ENCODE measurements at places on chromosomes 2 and 18.

- DNase-seq, result no peak
Observed at GRCh38 chr18:50138181-50139064, 56.5 kb downstream of the MYO5B start.

DNA sequence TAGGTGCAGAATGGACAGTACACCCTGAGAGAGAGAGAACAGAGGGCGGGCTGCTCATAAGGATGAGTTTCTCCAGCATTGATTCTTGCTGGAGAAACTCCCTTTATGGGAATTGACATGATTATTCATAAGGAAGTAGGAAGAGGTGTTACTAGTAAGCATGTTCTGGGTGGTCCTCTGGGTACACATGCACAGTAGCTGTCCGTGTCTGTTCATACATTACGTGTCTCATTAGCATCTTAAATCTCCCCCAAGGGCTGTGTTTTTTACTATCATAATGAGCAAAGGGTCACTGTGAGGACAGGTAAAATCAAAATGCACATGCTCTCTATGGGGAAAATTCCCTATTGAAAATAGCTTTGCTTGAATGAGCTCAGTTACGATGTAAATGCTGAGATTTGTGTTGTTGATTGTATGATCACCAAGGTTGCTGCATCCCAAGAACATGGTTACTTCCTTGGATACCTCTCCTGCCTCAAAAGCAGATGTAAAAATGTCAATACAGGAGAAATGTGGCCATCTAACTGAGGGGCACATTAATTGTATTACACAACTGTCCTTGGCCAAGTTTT is 238.9 kb downstream of the CDH20 start:
- no peak for DNase-seq

DNA sequence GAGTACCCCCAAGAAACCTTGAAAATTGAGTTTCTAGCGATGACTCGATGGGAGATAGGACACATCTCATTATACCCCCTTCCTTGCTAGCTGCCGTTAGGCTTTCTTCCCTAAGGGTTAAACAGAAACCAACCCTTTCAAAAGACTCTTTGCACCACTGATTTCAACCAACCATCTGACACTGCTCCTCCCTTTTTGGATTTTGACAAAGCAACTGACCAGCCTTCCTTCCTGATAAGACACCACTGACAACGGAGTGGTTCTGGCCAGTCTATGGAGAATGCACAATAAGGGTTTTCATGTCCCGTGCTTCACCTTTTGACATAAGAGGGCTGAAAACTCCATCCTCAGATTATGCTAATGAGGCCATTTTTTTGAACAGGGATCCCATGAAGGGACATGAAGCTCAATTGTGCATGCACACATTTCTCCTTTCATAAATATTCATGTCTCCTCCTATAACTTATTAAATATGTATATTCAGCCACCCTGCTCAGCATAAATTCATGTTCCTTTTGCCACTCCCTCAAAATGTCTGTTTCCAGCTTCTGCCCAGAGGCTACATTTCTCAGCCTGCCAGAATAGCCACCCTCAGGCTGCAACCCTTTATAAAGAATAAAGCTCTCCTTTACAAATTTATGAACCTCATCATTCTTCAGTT is 52.8 kb upstream of the SLC35F5 start:
- DNase-seq, result no peak

DNA sequence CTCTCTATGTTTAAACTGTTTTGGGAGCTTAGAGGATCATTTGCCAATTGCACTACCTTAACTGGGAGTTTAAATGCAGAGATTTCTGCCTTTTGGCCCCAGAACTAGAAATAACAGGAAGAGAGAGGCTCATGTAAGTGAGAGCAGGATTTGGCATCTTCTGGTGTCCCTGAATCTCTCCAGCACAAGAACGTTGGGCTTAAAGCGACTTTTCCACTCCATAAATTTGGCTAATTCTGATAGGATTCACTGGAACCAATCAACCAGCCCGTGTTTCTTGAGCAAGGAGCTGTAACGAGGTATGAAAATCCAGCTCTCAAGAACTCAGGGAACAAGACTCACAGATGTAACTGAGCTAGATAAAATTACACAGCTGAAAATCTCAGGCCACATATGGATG is 181.0 kb downstream of the C1D start:
- no peak for DNase-seq
